CD4-positive, alpha-beta T cell treated with Interleukin-12 subunit alpha and Interleukin-12 subunit beta, for 1 hour (primary cell): ENCODE measurements at places on chromosomes 11 and 22.
A peak's percentile ranks its signal among the peaks of the same experiment; 100 is the strongest.

GRCh38 chr11:104893876-104894275 lies 4.4 kb downstream of the CASP12 start:
- DNase-seq, result no peak

DNA sequence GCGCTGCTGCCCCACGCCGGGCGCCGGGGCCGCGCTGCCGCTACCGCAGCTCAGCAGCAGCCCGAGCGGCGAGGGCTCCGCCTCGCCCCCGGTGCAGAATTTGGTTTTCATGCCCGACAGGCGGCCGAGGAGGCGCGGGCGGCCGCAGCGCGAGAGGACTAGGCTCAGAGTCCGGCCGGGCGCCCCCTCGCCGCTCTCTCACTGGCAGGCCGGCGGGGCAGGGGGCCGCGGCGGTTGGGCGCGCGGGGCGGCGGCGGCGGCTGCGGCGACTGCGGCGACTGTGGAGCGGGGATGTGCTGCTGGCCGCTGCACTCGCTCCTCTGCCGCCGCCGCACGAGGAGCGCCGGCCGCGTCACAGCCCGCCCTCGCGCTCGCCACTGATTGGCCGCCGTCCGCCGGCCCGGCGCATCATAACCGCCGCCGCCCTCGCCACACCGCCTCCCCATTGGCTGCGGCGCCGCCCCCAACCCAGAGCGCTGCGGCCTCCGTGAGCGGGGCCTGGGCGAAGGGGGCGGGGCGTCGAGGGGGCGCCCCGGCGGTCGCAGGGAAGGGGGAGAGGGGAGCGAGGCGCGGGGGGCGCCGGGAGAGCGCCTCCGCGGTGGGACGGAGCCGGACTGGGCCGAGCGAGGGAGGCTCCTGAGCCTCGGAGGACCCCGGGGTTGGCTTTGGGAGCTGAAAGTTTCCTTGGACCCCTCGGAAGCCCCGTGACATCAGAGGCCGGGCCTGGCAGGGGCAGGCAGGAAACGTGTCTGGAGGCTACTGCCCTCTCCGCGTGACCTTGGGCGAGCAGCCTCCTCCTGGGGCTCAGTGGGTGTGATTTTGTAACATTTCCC lies at the start of gene CHKA:
TSS of gene CHKA (minus strand) at position 322 of the 833 bp plus-strand sequence. CDS start at position 111, 211 bp downstream.
- peak; percentile 86 for DNase-seq

GRCh38 chr11:115462004-115462541 lies 42.1 kb downstream of the CADM1 start:
- DNase-seq, result no peak

GRCh38 chr22:48934446-48934845 lies 893.2 kb downstream of the BRD1 start:
- no peak for DNase-seq

DNA sequence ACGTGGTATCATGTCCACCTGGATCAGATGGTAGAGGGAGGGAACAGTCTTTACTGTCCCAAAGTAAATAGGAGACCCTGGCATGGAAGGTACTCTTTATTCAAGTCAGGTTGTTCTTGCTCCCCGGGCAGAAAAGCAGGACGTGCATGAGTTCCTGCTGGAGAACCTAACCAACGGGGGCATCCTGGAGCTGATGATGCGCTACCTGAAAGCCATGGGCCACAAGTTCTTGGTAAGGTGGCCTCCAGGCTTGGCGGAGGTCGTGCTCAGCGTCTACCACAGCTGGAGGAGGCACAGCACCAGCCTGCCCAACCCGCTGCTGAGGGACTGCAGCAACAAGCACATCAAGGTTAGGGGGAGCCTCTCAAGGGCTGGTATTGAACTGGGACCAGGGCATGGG lies 48.7 kb downstream of the CABIN1 start:
- DNase-seq, result no peak

GRCh38 chr11:60972182-60973030 lies 926 bp downstream of the CD6 start:
- DNase-seq, result no peak

- DNase-seq, result no peak
These were observed 399.2 kb downstream of the SHANK2 start for GRCh38 chr11:70853068-70853769.
